Non-pigmented ciliary epithelial cell (primary cell): ENCODE measurements at places on chromosomes 6 and 20.

GRCh38 chr20:25199473-25200260, 4.2 kb downstream of the ENTPD6 start:
- no peak for DNase-seq

DNA sequence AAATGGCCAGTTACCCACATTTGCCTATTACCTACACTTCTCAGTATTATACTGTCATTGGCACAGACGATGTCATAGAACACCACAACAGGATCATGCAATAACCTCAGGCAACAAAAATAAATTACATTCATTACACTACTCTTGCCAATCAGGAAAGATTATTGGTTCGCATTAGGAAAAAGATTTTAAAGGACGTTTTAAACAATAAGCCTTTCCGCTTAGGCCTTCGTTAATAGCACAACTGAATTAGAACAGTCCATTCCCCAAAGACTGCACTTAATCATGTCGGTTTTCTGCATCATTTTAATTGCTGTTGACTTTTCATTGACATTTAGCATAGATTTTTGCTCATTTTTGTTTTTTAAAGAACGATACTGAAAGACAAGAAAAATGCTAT, 912 bp upstream of the SENP6 start:
- DNase-seq = no peak

DNA sequence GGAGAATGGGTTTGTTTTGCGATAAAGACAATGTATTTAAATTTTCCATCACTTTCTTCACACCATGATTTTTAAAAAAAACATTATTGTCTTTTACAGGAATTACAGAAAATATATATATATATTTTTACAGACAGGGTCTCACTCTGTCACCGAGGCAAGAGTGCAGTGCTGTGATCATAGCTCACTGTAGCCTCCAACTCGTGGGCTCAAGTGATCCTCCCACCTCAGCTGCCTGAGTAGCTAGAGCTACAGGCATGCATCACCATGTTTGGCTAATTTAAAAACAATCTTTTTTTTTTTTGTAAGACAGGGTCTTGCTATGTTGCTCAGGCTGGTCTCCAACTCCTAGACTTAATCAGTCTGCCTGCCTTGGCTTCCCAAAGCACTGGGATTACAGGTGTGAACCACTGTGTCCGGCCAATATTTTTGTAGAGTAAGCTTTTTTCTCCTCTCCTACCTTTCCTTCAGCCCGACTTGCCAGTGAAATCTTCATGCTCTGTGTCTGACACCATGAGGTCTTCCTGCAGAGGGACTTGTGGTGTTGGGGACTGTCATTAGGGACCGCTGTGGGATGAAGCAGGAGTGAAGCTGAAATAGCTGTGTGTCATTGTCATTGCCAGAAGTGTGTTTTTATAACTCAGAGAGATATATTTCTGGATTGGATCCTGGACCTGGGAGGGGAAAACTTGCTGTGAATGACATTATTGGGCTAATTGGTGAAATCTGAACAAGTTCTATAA, 13.2 kb downstream of the DSP start:
- no peak for DNase-seq

- no peak for DNase-seq
These were observed 2.7 kb downstream of the TEAD3 start for GRCh38 chr6:35494161-35494563.

- DNase-seq = no peak
These were observed 54.7 kb downstream of the ENPP1 start for GRCh38 chr6:131862476-131862875.

DNA sequence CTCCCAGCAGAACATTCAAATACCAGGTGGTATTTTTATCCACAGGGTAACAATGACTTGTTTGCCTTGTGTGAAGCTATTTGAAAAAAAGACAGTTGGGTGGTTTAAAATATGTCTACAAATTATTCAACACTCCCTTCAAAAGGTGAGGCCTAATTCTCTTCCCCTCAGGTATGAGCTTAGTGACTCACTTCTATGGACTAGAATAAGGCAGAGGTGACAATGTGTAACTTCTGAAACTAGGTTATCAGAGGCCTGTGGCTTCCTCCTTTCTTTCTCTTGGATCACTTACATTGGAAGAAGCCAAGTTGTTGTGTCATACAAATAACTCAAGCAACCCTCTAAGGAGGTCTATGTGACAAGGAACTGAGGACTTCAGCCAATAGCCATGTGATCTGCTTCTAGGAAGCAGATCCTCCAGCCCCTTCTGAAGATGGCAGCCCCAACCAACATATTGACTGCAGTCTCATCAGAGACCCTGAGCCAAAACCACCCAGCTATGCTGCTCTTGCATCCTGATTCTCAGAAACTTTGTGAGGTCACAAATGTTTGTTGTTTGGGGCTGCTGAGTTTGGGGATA, 102.6 kb downstream of the SNAP25 start:
- no peak for DNase-seq

GRCh38 chr6:19394051-19394450, 443.1 kb upstream of the ID4 start:
- DNase-seq = no peak

- no peak for DNase-seq
These were observed 418.3 kb upstream of the POU3F2 start for GRCh38 chr6:98416027-98416426.

DNA sequence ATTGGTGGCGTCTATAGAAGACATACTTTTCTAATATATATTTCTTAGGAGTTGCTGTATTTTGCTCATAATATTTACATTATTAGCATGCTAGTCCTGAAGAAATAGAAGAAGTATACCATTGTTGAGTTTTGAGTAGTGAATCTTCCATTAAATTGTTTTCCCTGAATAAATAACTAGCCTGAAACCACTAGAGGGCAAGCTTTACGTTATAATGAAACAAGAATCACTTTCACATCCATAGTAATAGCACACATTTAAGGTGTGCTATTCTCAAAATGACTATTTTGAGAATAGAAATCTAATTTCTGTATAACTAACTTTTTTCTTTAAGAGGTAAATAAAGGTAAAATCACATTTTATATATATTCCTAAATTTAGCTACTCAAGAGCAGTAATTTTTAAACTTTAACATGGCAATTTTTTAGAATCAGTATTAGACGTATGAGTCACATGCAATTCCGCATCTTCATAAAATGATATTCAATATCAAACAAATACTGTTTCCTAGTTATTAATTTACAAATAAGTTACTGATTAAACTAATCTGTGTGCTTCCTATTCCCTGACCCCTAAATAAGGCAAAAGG, 213.2 kb upstream of the MANEA start:
- no peak for DNase-seq

GRCh38 chr20:32019156-32019510, 8.9 kb downstream of the CCM2L start:
- no peak for DNase-seq
